MG63 (cell line): ENCODE measurements at places on chromosomes 11 and 22. TPM values are rescaled to one million over a fixed set of nuclear protein-coding genes. Genes with fewer than 3 reads are reported as not detected.

DNA sequence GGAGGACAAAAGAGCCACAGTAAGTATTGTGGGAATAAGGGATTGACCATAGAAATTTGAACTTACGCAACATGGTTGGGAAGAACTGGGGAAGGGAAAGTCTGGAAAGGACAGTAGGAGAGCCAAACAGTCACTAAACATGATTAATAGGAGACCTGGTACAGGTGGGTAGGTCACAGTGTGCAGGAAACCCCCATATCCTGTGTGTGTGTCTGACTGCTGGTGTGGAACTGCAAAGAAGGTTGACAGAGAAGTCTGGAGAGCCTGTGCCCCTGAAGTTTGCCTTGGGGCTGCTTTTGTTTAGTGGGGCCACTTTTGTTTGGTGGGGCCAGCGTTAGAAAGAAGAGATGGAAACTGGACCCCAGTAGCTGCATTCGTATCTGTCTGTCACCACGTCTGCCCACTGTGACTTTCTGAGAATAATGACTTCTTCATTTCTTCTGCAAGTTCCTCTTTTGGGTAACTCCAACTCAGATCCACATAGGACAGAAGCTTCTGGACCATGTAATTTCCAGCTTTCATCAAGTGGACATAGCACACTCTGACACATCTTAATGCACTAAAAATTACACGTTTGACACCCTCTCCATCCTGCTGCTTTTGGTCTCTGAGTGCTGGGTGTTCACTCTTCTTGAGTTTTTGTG, 126.8 kb upstream of the RAG2 start:
- DNase-seq: no peak

- no peak for DNase-seq
Observed at GRCh38 chr11:68340003-68340767, 27.8 kb downstream of the LRP5 start.

GRCh38 chr11:15327786-15328231, 213.1 kb downstream of the INSC start:
- peak; percentile 26 for DNase-seq

GRCh38 chr11:76739798-76740197, 43.4 kb upstream of the TSKU start:
- no peak for DNase-seq

DNA sequence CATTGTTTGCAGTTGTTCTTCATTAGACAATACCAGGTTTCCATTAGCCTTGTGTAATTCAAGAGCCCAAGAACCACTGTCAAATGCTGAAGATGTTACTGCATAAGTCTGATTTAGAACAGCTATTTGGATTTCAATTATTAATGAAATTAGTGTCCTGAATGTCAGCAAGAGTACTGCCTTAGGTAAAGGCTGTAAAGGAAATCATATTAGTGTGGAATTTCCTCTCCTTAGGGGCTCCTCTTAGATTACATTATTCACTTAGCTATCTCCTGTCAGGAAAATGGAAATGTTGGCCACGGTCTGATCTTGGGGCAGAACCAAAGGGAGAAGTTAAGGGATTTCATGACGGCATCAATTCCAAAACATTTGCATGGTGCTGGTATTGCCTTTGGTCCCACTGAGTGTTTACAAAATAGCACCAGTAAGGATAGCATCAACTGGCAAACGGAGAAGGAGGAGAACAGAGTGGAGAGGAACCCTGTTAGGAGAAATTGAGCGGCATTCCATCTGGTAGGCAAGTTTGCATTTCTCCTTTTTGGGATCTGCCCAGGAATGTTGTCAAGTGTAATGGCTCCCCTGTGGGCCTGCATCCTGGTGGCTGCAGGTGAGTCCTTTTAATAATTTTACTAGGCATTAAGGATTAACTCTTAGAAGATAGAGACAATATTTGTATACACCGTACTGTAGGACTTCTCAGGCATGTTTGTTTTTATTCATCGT, at the start of gene HTR3B:
Gene HTR3B (plus strand): TSS at position 418 of the 723 bp plus-strand sequence. CDS start 138 bp downstream, at position 556.
- DNase-seq: no peak

- DNase-seq: no peak
Observed at GRCh38 chr11:2511421-2512369, 66.9 kb downstream of the KCNQ1 start.

APLNR gene
- not detected in 2 replicates for total RNA-seq

SULT4A1 gene
- not detected in 2 replicates for total RNA-seq

SPON1 gene
- not detected in 2 replicates for total RNA-seq
